Posterior vena cava (tissue), 2 donors: ENCODE measurements at places on chromosomes 11 and 22. TPM values are rescaled to one million over a fixed set of nuclear protein-coding genes. Genes with fewer than 3 reads are reported as not detected.

DNA sequence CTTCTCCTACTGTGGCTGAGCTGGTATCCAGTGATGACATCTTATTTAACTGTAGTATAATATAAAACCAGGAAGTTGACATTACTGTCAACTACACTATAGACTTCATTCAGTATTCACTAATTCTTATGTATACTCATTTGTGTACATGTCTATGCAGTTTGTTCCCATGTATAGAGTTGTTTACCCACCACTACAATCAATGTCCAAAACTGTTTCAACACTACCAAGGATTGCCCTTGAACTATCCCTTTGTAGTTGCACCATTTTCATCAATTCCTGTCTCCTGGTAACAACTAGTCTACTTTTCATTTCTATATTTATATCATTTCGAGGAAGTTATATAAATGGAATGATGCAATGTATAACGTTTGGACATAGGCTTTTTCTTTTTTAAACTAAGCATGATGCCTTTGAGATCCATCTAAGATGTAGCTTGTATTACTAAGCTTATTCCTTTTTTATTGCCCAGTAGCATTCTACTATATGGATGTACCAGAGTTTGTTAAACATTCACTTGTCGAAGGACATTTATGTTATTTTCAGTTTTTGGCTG, 39.2 kb downstream of the TMEM135 start:
- no peak for DNase-seq

GRCh38 chr11:12802418-12803085, 128.3 kb downstream of the TEAD1 start:
- peak; percentile 75 for DNase-seq

DNA sequence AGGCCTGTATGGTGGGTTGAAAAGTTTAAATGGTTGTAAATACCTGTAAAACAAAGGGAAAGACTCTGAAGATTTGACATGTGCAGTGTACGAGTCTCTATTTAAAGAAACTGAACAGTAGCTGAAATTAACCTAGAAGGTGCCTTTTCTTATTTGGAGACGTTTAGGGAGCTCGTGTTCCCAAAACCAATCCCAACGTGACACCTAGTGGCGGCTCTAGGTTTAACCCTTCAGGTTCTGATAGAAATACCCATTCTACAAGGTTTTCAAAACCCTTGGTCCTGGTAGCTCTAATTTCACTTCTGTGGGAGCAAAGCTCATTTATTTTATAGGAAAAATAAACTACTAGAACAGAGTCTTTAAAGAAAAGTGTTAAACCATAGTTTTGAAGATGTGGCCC, 258.3 kb downstream of the LRRC4C start:
- DNase-seq = no peak

The CNIH2 gene
- total RNA-seq = not detected

DNA sequence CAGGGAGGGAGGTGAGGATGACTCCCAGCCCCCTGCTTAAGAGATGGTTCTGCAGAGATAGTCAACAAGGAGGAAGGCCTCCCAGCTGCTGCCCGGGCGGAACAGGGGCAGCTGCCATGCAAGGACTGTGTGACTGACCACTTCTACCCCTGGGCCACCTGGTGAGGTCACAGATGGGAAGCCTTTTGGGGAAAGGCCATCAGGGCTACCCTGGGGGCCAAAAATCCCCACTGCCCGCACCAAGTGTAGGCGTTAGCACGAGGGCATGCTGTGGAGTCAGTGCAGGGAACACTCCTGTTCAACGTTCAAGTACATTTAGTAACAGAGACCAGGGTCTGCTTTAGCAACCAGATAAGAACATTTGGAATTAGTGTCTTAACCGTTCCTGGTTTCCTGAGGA, 372.9 kb downstream of the BRD1 start:
- peak; percentile 70 for DNase-seq

The OR5A1 gene
- total RNA-seq = not detected

The NAALAD2 gene
- total RNA-seq = 1.3 TPM

GRCh38 chr11:72781063-72781312, 12.9 kb downstream of the STARD10 start:
- DNase-seq = peak; percentile 73

GRCh38 chr11:1022908-1023810, 13.4 kb downstream of the MUC6 start:
- DNase-seq = no peak

- DNase-seq = no peak
Measured at GRCh38 chr11:2378527-2379210, 1.6 kb downstream of the CD81 start.

DNA sequence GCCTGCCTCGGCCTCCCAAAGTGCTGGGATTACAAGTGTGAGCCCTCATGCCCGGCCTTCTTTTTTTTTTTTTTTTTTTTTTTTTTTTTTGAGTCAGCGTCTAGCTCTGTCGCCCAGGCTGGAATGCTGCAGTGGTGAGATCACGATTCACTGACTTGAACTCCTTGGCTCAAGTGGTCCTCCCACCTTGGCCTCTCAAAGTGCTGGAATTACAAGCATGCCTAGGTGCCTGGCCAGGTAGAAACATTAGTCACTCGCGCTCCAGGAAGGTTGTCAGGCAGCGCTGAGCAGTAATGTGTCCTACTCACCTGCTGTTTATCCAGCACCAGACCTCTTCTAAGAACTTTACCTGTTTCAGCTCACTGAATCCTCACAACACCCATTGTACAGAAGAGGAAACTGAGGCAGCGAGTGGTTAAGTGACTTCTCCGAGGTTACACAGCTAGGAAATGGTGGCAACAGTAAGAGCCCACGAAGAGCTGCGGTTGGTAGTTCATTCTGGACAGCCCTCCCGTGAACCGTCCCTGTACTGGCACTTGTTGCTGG, 496 bp upstream of the CST6 start:
- no peak for DNase-seq

DNA sequence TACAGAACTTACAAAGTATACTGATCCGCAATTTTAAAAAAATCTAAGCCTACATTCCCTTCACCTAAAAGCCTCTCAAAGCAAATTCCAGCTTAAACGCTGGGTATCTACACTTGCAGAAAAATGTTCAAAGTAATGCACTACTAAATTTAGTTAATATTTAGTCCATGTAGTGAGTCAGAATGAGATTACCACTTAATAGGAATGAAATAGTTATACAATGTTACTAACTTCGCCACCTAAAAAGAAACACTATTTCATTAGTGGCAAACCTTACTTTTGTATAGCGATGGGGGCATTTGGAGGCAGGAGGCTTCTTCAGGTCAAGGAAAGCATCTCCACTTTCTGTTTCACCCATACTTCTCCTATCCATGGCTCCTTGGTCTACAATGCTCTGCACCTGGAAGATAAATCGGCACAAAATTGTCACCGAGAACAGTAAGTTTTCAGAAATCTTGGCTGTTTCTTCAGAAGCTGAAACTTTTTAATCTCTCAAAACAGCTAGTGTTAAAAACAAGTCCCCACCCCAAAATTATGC, 1.2 kb downstream of the EIF4ENIF1 start:
- DNase-seq = no peak

The GAL gene
- not detected for total RNA-seq

- DNase-seq = no peak
Measured at GRCh38 chr22:50252082-50253045, 1.3 kb upstream of the HDAC10 start.

DNA sequence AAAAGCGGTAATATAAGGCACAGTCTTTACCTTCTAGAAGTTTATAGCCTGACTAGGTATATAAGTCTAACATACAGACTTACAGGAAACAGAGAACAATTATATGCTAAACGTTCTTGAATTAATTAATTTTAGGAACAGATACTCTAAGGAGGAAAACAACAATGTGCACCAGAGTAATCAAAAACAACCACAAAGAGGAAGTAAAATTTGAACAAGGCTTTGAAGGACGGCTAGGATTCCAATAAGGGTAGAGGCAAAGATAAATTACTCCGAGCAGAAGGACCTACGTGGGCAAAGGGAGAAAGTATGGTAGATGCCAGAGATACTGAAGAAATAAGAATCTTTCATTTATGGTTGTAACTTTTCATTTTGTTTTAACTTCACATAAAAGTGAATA, 54.4 kb downstream of the ENTHD1 start:
- DNase-seq = no peak

DNA sequence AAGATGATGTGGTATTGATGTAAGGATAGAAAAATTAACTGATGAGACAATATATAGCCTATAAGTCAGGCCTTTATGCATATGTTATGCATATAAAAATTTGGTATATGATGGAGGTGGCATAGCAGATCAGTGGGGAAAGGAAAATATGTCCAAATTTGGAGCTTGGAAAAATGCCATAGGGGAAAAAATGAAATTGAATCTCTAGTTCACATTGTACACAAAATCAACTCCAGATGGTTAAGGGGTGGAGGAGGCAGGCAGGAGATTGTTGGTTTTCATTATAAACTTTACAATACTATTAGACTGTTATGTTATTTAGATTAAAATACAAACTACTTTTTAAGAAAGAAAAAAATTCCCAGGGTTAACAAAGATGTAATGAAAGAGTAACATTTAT, 15.1 kb upstream of the CD3E start:
- DNase-seq = no peak

The OR2D2 gene
- total RNA-seq = not detected

DNA sequence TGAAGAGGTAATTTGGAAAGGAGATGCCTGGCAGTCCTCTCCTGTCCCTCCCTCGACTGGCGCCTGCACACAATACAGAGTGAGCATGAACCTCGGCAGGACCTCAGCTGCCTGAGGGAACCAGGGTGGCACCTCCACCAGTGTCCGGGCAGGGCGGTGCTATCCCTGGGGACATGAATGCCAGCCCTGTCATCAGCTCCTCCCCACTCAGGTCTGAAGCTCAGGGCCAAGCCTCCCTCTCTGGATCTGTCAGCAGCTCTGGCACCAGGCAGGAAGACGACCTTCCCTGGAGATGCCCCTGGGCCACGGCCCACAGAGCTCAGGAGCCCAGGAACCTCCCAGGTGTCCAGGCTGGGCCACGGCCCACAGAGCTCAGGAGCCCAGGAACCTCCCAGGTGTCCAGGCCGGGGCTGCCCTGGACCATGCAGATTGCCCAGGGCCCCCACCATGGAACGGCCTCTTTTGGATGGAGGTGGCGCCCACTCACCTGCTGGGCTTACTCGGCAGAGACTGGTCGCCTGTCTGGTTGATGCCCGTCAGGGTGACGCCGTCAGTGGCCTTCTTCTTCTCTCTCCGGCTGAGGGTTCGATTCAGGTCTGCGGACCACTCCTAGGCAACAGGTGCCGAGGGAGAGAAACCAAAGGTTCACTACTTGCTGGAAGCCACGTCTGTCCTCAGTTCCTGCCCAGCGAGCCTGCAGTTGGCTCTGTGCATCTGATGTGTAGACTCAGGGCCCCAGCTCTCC, 21.7 kb upstream of the ARFGAP3 start:
- DNase-seq = peak; percentile 77

- DNase-seq = no peak
Measured at GRCh38 chr11:126880872-126881271, 119.7 kb downstream of the KIRREL3 start.

DNA sequence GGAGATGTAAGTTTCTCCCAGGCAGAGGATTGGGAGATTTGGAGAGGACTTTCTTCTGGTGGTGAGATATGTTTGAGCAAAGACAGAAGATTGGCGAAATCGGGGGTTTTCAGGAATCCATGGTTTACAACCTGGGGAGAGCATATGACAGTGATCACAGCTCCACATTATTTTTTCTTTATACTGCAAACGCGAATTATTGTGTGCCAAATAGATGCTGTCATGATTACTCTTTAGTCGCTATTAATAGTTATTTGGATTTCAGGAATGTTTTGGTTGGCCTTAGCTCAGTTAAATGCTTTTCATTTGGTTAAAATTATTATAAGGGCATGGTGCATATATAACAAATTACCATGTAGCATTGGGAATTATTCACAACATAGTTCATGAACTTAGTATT, 15.2 kb downstream of the ATXN10 start:
- no peak for DNase-seq

DNA sequence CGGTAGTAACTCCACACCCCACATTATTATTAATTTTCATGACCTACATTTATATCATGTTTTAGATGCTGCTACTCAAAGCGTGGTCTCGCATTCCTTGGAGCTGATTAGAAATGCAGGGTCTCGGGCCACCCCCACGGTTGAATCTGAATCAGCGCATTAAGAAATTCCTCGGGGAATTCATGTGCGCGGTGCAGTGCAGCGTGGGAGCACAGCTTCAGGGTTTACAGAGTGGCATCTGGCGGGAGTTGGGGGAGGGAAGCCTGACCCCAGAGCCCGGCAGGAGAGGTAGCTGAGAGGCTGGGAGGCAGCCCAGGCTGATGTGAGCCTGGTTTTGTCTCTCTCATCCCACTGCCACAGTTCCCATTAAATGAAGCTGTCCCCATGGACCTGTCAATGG, 48.1 kb upstream of the DAGLA start:
- DNase-seq = no peak

- DNase-seq = no peak
Measured at GRCh38 chr22:23278883-23279675, 98.8 kb downstream of the BCR start.

DNA sequence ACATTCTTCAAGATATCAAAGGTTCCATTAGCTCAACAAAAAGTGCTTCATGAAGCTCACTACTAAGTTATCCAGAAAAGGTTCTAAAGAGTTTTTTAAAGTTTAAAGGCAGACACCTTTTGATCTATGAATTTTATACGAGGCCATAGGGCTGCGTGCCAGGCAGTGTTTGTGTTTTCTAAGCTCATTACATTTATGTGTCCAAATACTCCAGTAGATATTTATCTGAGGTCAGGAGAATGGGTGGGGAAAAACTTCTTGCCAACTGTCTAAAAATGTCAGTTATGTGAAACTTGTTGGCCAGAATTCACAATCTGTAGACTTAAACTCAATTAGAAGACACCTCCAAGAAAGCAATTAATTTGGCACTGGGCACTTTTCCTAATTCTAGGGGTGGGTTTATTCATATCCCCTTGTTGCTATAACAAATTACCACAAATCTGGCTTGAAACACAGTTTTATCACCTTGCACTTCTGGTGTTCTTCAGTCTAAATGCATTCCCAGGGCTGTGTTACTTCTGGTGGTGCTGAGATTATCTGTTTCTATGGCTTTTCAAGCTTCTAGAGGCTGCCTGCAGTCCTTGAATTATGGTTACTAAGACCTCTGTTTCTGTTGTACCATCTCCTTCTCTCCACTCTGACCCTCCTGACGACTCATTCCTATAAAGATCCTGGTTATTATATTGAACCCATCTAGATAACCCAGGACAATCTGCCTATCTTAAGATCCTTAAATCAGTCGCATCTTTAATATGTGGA, 1030.4 kb upstream of the CNTN5 start:
- no peak for DNase-seq

The MRGPRX4 gene
- total RNA-seq = not detected

GRCh38 chr22:44037519-44038375, 13.6 kb downstream of the PARVB start:
- DNase-seq = no peak
